ENCODE measurements at places on chromosomes 6 and 20. TPM values are rescaled to one million over a fixed set of nuclear protein-coding genes. Genes with fewer than 3 reads are reported as not detected.

GRCh38 chr6:44867571-44868334 is 460.4 kb upstream of the RUNX2 start:
- DNase-seq: no peak

GRCh38 chr6:30841644-30842504 is 42.4 kb upstream of the DDR1 start:
- peak; percentile 99 for DNase-seq

DNA sequence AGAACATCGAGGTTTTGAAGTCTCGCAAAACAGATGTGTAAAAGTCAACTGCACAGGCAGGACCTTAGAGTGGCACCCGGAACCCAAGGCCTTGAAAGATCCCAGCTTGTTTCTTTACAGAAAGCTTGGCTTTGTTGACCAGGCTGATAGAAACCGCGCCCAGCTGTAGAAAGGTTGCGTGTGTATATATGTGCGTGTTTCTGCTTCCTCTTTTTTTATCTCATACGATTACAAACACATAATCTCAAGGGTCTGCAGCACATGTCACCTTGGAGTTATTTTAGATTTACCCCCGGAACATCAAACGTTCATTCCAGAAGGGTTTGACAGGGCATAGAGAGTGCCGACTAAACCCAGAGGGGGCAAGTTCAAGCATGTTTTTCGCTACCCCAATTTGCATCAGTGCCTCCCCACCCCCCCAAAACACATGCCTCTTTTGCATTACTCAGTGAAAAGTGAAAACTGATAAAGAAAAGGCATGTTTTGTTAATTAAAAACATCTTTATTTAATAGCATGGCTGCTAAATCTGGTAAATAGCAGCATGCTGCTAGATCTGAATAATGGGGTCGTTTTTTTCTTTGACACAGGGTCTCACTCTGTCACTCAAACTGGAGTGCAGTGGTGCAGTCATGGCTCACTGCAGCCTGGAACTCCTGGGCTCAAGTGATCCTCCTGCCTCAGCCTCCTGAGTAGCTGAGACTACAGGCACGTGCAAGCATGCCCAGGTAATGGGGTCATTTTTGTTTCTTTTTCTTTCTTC is 33.2 kb upstream of the NCOA3 start:
- peak; percentile 15 for DNase-seq

- DNase-seq: no peak
Measured at GRCh38 chr6:126524811-126525326, 185.0 kb downstream of the CENPW start.

DNA sequence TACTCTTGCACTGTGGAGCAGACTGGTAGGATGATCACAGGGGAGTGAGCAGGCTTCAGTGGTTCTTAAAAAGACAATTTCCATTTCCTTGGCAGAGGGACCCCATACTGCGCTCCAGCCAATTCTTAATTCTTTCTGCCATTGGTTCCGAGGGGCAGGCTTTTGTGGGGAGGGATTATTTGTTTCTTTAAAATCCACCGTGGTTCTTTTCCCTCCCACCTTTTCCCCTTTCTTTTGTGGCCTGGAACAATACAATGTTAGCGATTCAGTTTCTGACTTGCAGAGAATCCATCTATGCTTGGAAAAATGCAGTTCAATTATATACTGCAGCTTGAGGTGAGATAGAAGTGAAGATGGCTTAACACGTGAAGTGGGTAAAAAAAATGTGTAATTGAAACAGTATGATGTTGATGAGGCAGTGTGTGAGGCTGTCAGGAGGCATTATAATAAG is 379.0 kb upstream of the FLRT3 start:
- no peak for DNase-seq

GRCh38 chr20:22008456-22008855 is 303.0 kb downstream of the PAX1 start:
- DNase-seq: no peak

GRCh38 chr20:55269913-55270312 is 735.4 kb downstream of the CBLN4 start:
- DNase-seq: no peak

DNA sequence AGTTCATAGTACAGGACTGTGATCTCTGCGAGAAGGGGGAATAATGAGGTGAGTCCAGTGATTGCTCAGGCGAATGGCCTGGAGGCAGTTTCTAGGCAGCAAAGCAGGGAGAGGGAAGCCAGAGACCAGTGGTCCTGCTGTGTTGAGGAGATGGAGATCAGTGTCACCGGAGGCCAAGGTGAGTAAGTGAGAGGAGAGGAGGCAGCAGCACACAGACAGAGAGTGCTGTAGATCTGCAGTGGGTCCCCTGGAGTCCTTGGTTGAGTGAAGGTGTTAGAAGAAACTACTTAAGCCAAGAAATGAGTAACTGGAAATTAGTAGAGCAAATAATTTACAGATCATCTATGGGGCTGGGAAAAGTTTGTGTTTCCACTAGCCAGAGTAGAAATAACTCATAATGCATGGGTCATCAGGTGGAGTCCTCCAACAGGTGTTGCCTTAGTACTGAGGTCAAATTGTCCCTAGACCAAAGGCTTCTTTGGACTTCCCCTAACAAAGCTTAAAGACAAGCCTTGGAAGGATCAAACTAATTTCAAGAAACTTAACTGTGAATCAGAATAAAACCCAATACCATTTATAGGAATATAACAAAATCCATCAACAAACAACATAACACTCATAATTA is 13.6 kb downstream of the HEBP2 start:
- DNase-seq: no peak

DNA sequence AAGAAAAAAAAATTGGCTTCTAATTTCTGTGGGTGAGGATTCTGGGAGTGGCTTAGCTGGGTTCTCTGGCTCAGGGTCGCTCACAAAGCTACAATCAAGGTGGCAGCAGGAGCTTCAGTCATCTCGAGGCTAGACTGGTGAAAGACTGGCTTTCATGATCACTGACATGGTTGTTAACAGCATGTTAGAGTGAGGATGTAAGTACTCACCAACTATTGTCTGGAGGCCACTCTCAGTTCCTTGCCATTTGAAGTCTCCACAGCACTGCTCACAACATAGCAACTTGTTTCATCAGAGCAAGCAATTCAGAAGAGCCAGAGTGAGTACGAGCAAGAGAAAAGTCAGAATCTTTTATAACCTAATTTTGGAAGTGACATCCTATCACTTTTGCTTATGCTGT is 145.7 kb upstream of the PRSS16 start:
- no peak for DNase-seq

- peak; percentile 30 for DNase-seq
Measured at GRCh38 chr6:158286413-158286812, 25.9 kb upstream of the TULP4 start.

DNA sequence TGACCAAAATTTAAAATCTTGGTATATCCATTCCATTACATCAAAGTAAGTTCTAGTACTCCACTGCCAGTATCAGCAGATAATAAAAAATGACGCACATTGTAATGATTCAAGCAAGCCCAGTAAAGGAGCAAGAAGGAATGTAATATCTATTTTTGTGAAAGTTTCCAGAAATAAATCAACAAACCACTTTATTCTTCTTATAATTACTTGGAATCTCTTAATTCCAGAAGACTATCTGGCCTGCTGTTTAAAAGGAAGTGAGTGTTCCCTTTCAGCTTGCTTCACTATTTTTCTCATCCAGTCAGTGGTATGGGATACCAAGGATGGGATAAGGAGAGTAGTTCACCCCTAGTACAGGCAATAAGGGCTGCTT is 42.2 kb upstream of the DSE start:
- peak; percentile 26 for DNase-seq

MTFR2 gene
- 4.3 TPM for total RNA-seq

KHDRBS2 gene
- not detected for total RNA-seq

SLC2A10 gene
- total RNA-seq: 45.4 TPM

ZNF831 gene
- not detected for total RNA-seq

RBPJL gene
- not detected for total RNA-seq

ECT2L gene
- total RNA-seq: not detected

ADGRB3 gene
- under 0.01 TPM for total RNA-seq

WDR27 gene
- 18.1 TPM for total RNA-seq

RAMACL gene
- 0.43 TPM for total RNA-seq

Measured in fibroblast of villous mesenchyme (primary cell).